ENCODE measurements at places on chromosomes 6 and 20. TPM values are rescaled to one million over a fixed set of nuclear protein-coding genes. Genes with fewer than 3 reads are reported as not detected.

DNA sequence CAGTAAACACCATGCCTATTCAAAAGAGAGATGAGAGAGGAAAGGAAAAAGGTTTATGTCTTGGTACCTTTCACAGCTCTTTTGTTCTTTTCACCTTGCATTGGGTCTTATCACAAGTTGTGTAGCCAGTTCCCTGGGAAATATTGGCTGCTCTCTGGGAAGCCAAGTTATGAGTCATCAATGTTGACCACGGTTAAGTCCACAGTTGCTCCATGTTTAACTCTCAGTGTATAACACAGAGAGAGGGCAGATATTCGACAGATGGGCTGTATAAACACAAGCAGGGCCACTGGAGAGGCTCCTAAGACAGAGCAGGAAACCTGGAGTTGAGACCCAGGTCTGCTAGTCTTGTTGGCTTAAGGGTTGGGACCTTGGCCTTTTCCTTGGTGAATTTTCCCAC is 718.6 kb downstream of the QKI start:
- DNase-seq, result no peak

- no peak for DNase-seq
These were observed 98.5 kb downstream of the CARMIL1 start for GRCh38 chr6:25377664-25378063.

DNA sequence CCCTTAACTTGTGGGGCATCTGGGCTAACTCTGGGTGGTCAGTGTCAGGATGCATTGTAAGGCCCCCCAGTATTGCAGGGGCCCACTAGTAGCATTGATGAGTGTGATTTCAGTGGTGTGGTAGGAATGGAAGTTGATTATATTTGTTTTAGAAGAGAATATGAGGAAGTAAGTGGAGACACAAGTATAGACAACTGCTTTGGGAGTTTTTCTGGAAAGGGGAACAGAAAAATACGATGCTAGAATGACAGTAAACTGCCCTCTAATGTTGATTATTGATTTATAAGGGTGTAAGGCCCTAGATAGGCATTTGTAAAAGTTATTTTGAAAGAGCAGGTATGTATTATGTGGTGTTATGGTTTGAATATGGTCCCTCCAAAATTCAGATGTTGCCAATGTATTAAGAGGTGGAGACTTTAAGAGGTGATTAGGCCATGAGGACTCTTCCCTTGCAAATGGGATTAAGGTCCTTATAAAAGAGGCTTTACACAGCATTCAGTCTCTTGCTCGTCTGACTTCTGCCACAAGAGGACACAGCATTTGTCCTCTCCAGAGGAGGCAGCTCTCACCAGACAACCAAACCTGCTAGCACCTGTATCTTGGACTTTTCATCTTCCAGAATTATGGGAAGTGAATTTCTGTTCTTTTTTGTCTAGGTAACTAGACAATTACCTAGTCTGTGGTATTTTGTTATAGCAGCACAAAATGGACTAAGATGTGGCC is 135.9 kb upstream of the DTNBP1 start:
- DNase-seq, result no peak

DNA sequence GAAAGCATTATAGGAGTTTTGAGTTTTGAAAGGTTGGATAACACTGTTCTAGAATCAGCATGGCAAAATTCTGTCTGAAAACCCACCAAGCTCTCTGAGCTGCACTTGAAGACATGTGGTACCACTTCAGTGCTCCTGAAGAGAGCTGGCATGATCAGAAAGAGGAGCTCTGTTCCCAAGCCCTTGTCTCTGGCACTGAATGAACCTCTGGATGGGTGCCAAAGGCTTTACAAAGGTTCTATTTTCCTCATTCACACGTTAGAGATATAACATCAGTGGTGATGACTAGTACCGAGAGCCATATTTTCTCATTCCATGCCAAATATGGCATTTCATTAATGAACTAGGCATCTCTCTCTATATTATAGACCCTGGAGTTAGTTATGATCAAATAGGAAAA is 301.8 kb upstream of the ID4 start:
- DNase-seq, result no peak

The SPDEF gene
- total RNA-seq, result not detected

The BAG2 gene
- 7.2 TPM for total RNA-seq
